Suppressor macrophage (primary cell): ENCODE measurements at places on chromosomes 1 and 21.
A peak's percentile ranks its signal among the peaks of the same experiment; 100 is the strongest.

- peak; percentile 32 for DNase-seq
Measured at GRCh38 chr1:68111519-68112436, 61.4 kb upstream of the DIRAS3 start.

GRCh38 chr21:14581902-14582457 lies 35.9 kb upstream of the SAMSN1 start:
- DNase-seq, result no peak

- no peak for DNase-seq
Measured at GRCh38 chr21:42037516-42037915, 27.4 kb upstream of the ZBTB21 start.

GRCh38 chr1:201559679-201560162 lies 20.8 kb downstream of the NAV1 start:
- DNase-seq, result peak; percentile 89

GRCh38 chr1:15311880-15312279 lies 64.9 kb downstream of the FHAD1 start:
- no peak for DNase-seq

GRCh38 chr1:89847191-89847729 lies 26.4 kb downstream of the LRRC8D start:
- DNase-seq, result no peak

DNA sequence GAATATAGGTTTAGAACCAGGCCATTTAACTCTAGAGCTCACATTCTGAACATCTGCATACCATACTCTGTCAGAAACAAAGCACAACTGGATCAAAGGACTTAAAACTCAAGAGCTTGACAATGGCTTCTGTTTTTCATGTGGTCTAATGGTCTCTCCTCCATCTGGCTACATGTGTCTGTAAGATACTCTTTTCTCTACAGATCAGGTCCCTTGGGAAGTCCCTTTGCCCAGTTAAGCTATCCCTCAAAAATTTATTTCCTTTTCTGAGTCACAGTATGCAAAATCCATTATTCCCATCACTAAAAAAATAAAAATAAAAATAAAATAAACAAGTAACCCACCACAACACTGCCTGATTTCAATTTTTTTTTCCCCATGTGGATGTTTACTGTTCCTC lies 357.0 kb upstream of the PRMT6 start:
- DNase-seq, result no peak

DNA sequence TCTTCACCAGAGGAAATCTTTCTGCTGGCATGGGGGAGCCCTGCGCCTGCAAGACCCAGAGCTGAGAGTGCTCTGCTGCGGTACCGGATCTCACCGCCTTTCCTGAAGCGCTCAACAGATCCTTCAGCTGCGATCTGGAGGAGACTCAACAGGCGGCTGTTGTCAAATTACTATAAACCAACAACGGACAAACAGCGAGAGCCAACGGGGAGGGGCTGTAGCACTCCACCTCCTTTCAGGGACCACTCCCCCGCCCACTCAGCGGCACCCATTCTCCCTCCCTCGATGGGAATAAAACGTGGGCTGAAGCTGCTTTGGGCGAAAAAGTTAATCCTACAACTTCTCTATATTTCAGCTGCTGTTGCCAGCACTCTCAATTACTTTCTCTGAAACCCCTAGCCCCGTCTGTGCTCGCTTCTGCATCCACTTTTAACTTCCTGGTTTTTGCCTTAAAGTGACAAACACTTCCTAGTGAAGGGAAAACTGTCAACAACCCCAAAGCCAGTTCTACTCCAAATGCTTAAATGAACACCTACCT lies at the start of gene FMO5:
Gene FMO5 (minus strand): TSS at position 147 of the 538 bp plus-strand sequence. CDS start 310 bp downstream, outside the sequence.
- peak; percentile 76 for DNase-seq

GRCh38 chr1:185110145-185110544 lies 46.6 kb downstream of the TRMT1L start:
- DNase-seq, result no peak

DNA sequence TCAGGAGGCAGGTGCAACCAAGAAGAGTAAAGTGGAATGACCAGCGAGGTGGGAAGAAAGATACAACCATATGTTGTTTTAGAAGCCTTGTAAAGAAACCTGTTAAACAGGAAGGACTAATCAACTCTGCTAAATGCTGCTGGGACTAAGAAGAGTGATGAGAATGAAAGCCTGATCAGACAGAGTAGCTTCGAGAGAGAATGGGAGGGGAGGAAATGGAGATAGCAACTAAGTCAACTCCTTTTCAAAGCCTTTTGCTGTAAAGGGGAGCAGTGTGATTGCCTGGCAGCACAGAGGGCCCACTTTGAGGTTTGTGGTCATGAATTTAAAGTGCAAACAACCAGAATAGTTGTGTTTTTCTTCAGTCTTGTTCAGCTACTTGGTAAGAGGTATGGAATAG lies 31.4 kb downstream of the SLC30A7 start:
- no peak for DNase-seq

GRCh38 chr1:30475201-30475600 lies 248.2 kb downstream of the MATN1 start:
- DNase-seq, result no peak

DNA sequence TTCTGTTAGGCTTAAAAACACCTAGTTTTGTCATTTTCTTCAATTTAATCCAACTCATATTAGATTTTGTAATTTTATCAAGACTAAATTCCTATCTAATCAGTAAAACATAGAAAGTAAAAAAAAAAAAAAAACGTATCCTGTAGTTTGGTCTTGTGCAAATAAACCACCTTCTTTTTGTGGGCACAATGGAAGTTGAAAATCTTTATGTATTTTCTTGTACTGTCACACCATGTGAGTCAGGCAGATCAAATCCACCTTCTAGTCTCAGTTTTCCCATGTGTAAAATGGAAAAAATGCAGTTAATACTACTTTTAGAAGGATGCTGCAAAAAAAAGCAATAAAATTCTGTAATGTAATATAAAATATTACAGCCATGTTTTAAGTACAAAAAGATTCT lies 129.8 kb downstream of the CYYR1 start:
- DNase-seq, result no peak

DNA sequence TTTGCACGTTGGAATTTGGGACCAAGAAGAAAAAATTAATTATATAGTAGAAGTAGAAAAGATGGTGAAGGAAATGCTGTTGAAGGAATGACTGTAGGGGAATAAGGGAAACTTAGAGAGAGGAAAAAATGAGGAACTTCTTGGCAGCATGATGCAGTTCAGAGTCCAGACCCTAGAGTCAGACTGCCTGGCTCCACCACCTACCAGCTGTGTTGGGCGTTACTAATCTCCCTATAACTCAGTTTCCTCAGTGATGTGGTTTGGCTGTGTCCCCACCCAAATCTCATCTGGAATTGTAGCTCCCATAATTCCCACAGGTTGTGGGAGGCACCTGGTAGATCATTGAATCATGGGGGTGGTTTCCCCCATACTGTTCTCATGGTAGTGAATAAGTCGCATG lies 1.3 kb upstream of the SELP start:
- no peak for DNase-seq

DNA sequence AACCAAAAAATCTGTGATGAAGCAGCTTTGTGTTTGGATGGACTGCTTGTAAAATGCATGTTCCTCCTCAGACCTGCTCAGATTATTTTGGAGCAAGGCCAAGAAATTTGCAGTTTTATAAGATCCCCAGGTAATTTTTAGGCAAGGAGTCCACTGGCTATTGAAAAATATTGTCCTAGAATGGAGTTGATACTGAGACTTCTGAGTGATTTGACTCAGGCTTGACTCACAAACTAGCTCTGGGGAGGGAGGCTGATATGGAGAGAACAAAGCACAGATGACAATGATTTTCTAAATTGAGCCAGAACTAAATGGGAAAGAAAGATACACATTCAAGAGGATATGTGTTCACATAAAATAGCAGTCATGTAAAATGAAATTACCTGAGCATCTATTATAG lies 36.7 kb downstream of the AGL start:
- DNase-seq, result no peak

- peak; percentile 30 for DNase-seq
Measured at GRCh38 chr1:224378855-224379631, 22.4 kb downstream of the CNIH4 start.

DNA sequence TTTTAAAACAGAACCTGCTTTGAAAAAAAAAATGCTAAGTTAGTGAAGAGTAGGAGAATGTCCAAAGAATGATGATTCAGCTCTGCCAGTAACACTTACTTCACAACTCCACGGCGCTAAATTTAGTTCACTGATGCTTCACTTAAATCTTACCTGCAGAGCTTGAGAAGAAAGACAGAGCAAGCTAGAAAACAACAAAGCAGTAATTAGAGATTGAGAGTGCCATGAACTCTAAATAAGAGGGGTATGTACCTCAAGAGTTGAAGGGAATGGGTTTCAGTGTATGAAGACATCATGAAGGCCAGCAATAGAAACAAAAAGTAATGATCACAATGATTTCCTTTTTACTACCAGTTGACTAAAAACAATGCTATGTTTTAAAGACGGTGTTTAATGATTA lies 32.8 kb downstream of the EPRS1 start:
- no peak for DNase-seq

DNA sequence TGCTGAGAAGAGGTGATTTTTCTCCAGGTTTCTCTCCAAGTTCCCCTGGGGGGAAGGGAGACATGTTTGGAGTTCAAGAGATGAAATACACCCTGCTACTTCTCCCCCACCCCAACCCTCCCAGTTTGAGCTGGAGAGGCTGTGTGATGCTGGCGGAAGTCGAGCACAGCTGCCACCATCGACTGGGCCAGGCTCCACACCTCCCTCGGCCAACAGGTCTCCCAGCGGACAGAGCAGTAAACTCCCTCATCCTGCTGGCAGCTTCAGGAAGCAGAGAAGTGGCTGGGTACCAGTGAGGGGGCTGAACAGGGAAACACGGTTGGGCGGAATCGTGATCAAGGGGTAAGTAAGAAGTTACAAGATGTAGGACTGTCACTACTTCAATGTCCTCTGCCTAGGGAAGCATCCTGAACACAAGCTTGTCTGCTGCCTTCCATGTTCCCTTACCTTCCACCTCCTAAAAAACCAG lies 6.6 kb upstream of the NHLH1 start:
- no peak for DNase-seq

DNA sequence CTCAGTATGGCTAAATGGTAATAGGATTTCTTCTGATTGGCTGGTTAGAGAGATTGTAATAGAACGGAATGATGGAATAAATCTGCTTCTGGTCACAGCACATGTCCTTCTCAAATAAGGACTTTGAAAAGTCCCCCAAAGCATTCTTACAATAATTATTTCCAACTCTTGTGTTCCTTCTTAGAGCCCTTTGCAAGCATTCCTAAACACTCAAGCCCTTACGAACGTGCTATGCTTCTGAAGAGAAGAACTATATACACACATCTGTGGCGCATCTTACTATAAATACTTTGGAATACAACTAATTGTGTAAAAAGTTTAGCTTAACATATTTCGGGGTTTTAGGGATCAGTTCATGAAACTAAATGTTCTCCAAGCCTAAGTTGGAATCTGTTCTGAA lies 25.6 kb downstream of the CLIC4 start:
- no peak for DNase-seq

DNA sequence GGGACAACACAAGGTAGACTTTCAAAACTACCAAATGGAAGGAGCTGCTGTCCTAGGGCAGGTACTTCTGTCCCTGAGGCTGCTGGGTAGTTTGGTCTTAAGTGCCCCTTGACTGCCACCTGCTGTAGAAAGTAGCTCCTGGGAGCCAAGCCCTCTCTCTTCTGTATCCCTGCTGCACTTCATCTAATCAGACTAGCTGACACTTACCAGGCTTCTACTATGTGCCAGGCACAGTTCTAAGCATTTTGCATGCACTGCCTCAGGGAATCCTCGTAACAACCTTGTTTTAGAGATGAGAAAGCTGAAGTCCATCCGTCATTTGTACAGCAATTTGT lies 15.9 kb upstream of the SRSF4 start:
- no peak for DNase-seq

GRCh38 chr1:229714306-229714705 lies 88.3 kb downstream of the URB2 start:
- no peak for DNase-seq

DNA sequence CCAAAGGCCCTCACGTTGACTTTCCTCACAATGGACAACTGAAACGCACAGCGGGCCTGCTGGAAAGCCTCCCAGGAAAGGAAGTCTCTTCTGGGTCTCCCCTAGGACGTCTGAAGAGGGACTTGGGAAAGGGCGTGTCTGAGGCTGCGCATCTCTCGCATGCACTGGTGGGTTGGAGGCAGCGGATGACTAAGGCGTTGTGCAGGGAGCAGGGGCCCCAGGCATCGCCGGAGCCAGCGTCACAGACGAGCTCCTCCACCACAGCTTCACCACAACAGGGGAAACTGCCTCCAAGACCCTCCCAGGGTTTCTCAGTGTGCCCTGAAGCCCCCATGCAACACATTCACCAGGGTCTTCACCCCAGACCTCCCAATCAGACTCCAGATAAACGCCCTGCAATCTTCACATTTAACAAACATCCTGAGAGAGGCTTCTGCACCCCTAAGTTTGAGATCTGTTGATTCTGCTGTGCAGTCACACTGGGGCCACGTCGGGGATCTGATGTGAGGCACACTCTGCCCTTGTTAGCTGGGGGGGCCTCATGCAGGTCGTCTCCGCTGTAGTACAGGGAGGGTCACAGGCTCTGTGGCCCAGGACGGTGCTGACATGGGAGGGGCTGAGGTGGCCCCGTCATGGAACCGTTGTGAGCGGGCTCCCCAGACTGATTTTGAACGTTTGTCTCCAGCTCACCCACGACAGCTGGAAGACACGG lies 7.0 kb upstream of the TFF1 start:
- no peak for DNase-seq

DNA sequence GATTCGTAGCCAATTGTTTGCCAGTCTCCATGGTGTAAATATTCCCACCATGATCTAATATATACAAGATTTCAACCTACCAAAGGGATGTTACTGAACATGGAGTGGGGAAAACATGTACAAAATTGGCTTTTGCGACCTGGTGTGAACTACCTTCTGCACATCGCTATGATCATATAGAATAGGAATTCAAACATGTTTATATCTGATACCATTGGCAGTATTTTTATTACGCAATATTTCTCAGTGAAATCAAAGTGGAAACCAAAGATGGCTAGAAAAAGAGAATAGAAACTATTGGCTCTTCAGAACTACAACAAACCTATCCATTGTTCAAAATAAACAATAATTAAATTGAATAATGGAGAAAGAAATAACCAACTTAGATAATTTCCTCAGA lies 285.1 kb downstream of the TPR start:
- DNase-seq, result no peak
